ENCODE measurements at places on chromosomes 13 and 19.
A peak's percentile ranks its signal among the peaks of the same experiment; 100 is the strongest.

DNA sequence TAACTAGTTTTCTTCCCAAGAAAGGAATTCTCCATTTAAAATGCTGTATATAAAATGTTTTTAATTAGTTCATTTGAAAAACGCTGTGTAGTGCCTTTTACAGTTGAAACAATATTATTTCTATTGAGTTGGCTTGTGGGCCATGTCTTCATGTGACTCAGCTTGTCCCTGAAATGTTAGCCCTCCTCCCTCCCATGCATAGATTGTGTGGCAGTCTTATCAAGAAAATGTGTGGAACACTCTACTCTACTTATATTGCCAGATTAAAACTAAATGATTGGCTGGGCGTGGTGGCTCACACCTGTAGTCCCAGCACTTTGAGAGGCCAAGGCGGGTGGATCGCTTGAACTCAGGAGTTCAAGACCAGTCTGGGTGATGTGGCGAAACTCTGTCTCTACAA, 33.4 kb downstream of the TFDP1 start:
- no peak for DNase-seq

DNA sequence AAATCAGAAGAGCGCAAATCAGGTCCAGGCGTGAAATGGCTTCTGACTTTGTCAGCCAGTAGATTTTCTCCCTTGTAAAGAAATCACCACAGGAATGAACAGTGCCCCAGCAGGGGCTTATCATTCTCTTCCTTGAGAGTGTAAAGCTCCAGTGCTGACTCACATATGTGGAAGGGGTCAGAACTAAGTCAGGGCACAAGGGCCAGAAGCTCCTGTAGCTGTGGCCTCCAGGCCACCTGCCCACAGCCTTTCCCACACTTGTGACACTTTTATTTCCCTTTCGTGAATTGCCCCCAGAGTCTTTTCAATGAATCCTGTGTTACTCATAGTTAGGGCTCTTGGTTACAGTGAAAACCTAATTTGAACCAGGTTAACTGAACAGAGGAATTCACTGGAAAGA, 99.6 kb downstream of the SUCLA2 start:
- peak; percentile 82 for DNase-seq

DNA sequence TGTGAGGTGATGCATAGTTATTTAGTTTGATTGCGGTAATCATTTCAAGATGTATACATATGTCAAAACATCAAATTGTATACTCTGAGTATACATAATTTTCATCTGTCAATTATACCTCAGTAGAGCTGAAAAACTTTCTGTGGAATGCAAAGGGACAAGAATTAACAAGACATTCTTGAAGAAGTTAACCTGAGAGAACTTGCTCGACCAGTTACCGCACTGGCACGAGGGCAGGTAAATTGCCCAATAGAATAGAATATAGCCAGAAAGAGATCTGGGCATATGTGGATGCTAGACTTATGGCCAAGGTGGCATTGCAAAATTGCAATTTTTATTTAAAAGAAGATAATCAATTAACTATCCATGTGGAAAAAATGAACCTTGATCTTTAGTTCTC, 42.3 kb upstream of the GJB6 start:
- no peak for DNase-seq

DNA sequence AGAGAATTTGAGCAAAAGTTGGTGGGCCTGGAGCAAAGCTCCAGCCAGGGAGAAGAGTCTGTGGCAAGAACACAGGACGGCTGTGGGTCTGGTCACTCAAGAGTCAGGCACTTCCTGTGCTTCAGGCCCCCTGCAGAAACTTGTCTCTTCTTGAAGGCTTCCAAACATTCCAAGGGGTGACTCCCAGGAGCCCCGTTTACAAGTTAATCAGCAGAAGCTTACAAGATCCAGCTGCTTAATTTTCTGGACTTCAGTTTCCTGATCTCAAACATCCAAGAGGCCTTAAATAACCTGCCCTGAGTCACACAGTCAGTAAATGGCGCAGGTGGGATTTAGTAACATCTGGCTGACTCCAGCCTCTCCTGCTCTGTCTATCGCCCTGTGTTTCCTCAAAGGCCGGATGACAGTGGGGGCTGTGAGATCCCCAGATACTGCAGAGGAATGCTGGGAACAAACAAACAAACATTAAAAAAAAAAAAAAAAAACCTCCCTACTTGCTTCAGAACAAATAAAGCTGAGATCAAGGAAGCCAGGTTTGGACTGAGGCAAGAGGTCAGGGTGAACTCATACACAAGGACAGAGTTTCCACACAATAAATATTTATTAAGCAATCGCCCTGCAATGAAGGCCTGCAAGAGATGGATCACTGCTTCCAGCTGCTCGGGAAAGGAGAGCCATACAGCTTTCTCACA, 175.4 kb upstream of the RFC3 start:
- peak; percentile 45 for DNase-seq

GRCh38 chr13:85657942-85658341, 141.3 kb downstream of the SLITRK6 start:
- DNase-seq, result no peak

GRCh38 chr19:13727798-13728197, 36.5 kb upstream of the MRI1 start:
- peak; percentile 75 for DNase-seq

GRCh38 chr13:71967990-71968389, 101.0 kb upstream of the DACH1 start:
- no peak for DNase-seq

GRCh38 chr13:114122591-114123211, 9.7 kb downstream of the RASA3 start:
- no peak for DNase-seq

DNA sequence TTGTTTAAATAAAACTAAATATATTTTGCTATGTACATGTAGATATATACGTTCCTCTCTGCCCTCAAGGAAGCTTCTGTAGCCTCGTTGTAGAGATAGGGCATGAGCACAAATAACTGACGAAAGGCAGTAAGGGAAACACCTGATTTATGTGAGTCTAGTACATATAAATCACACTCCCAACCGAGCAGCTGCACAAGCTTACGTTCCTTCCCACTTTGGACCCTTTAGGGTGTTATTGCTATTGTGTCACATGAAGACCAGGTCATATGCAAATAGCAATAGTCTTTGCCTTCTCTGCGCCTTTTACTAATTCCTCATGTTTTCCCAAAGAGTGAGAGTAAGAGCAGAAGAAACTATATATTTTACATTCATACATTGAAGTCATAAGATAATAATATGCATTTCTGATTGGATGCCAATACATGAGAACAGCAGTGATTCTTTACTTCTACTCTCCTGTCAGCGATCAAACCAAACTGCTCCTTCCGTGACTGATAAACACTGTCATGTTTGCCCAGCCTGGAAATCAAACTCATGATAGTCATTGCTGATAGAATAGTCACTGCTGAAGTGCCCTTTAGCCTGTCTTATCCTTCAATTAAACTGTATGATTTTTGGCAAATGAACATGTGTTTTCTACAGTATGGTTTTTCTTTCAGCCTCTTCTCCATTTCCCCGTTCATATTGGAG, 127.2 kb upstream of the MAB21L1 start:
- no peak for DNase-seq
